ENCODE measurements at places on chromosomes 16 and 17. TPM values are rescaled to one million over a fixed set of nuclear protein-coding genes. Genes with fewer than 3 reads are reported as not detected.

Gene CCL17
- polyA plus RNA-seq = not detected

Gene CDH15
- polyA plus RNA-seq = 1.8 TPM

GRCh38 chr17:1294157-1294717 lies 14.8 kb downstream of the TRARG1 start:
- DNase-seq = no peak

GRCh38 chr17:10198509-10199249 lies at the start of gene GAS7:
Gene GAS7, minus strand, starts transcription at chr17:10198606.
- DNase-seq = peak; percentile 91

DNA sequence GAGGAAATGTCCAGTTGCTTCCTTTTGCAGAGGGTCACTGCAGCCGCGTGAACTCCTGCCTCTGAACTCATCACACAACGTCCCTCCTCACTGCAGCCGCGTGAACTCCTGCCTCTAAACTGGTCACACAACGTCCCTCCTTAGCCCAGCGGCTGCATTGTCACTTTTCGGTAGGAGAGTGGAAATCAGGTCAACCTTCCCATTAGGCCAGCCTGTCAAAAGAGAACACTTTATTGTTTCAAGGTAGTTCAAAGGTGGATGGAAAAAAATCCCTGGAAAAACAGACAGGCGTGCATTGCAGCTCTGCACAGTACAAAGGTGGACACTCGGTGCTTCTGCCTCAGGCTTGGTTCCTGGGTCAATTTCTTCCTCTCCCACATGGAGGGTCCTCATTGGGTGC lies 280.2 kb downstream of the FOXL1 start:
- no peak for DNase-seq

Measured in spinal cord (tissue), 10 donors.